ENCODE measurements at places on chromosomes 4 and X.

DNA sequence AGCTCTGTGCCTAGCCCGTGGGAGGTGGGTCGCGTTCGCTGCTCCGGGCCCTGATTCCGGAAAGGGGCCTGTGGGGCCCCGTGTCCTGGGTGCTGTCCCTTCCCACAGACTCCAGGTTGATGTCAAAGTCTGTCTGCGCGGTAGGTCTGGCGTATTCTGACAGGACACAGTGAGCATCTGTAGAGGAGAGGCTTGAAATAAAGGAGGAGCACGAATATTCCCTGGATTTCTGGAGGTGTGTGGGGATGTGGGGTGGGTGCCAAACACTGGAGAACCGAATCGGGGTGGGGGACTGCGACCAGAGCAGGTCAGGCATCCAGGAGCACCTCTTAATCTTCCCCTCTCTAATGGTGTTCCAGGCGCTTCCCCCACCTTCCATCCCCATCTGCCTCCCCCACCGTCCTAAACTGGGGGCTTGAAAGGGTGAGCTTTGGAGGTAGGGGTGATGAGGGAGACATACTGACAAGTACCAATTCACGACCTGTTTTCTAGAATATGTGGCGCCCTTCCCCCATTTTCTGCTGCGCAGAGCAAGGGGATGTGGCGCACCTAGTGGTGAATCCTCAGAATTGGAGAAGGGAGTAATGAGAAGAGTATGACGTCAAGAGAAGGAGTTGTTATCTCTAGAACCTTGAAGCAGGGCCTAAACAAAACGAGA lies 877 bp downstream of the GPRASP1 start:
- DNase-seq: peak; percentile 43

- no peak for DNase-seq
Measured at GRCh38 chr4:162406637-162407365, 243.0 kb upstream of the FSTL5 start.

DNA sequence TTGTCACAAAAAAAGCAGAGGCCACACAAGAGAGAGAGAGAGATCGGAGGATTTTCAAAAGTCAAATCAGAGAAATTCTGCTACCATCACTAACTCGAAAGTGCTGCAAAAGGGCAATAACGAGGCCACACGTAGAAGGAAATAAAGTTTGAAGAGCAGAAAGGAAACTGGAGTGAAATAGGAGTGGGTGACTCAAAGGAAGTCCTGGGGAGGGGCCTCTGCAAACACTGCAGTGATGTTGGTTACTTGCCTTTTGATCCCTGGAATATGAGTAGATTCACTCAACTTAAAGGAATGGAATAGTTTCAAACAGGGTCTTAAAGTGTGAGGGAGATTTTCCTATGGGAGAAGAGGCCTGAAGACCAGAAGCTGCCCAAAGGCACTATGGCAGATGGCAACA lies 663.4 kb upstream of the LCORL start:
- DNase-seq: no peak

DNA sequence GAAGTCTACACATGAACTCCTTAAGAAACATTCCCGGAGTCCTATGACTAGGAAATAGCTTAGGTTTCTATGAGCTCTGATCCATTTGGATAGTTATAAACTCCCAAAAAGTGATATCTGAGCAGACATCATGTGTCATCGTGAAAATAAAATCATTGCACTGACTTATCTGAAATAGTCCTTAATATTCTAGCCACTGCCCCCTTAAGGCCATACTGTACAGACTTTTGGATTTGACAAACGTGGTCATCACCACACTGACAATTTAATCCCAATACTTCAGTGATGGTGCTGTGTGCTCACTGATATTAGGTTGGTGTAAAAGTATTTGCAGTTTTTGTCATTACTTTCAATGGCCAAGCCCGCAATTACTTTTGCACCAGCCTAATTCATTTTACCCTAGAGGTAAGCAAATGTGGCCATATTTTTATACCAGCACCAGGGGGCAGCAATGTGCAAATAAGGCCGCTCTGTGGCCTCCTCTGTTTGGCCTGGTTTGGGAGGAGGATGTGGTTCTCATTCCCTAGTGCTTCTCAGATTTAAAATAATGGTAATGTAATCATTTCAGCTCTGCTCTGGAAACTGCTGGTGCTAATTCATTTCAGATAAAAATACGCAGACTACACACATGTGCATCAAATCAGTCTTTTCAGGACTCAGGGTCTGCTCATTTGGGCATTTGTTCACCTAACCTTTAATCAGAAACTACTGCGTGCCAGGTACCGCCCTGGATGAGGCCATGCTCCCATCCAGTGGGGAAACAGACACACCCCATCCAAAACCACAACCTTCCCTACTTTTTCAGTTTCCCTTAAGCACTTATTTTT lies 196.4 kb upstream of the C1QTNF7 start:
- peak; percentile 47 for DNase-seq

All from central memory CD8-positive, alpha-beta T cell (primary cell).